Stimulated activated CD4-positive, alpha-beta T cell treated with anti-CD3 and anti-CD28 coated beads, Interleukin-1b, Interleukin-23, amount 100 ng/mL, for 24 hours (primary cell): ENCODE measurements at places on chromosomes 6 and 20.

DNA sequence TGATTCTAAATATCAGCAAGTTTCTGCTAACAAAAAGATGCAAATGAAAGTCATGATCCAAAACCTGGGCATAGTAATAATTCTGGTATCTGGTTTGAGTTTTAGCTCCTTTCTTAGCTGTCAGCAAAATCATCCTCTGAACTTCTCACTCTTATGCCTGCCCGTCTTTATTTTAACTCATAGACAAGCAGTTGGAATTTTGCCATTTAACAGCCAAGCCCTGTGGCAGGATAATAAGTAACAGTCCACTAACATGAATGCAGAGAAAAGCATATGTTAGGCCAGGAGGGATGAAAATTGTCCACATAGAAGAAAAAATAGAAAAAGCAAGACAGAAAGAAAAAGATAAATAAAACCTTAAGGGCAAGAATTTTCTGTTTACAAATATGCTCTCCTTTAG lies 170.0 kb upstream of the LAMA2 start:
- DNase-seq = no peak

DNA sequence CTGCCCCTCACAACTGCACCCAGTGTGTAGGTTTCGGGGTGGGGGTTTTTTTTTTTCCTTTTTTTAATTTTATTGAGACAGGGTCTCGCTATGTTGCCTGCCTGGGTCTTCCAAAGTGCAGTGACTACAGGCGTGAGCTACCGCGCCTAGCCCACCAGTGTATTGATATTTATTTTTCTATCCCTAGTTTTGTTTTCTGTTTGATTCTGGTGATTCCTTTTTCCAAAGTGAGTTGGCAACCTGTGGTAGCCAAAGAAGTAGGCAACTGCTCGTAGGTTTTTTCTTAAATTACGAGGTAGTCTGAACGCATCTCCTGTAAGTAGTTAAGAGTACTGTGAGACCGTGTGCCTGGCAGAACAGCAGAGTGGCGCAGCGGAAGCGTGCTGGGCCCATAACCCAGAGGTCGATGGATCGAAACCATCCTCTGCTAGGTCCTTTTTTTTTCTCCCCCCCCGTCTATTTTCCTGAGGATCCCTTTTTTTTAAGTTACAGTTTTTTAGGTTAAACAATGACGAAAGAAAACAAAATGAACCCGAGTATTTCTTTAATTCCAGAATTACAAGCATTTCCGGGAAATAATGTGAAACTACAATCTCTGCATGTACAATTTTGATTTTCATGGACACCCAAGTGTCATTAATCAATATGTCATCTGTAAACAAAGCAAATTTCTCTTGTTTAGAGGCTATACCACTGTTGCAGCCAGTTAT lies 78.7 kb upstream of the BTN3A2 start:
- peak; percentile 28 for DNase-seq

GRCh38 chr20:13046409-13046808 lies 37.6 kb downstream of the SPTLC3 start:
- no peak for DNase-seq

DNA sequence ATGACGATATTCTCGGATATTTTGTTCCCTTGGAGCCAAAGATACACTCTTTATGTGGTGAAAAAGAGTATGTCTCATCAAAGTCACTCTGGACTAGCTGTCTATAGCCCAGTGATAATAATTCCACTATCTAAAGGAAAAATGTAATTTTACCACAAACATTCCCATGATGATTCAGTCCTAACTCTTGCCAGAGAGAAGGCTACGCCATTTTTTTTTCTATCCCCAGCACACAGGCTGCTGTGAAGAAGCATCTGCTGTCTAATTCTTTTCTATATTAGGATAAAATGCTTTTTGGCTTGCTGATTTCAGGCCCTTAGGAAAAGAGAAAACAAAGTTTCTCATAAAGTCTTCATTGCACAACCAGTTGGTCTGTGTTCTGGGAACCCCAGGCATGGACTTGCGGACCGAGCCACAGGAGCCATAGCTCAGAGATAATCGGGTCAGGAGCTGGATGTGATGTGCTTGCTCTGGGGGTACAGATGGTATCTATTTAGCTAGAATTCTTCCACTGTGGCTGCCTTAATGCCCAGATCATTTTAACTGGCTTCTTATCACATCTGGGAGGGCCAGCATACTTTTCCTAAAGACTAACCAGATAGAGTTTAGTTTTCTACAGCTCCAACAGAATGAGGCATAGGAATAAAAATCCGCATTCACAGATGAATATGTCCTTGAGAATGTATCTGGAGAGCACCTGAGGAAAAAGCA lies 683.7 kb upstream of the ID4 start:
- no peak for DNase-seq

GRCh38 chr6:83381949-83382348 lies 48.9 kb downstream of the ME1 start:
- DNase-seq = no peak

DNA sequence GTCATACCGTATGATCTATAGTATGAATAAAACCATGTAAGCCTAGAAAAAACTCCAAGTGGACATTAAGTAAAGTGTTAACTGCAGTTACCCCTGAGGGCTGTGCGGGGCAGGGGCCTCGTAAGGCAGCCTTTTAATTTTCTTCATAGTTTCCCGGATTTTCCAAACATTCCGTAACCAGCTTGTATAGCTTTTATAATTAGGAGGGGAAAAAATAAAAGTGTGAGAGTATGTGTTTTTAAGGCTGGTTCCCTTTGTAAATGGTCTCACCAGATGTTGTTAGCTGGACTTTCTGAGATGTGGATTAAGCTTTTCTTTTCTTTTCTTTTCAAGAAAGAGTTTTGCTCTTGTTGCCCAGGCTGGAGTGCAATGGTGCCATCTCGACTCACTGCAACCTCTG lies 7.0 kb downstream of the KIAA1755 start:
- no peak for DNase-seq

DNA sequence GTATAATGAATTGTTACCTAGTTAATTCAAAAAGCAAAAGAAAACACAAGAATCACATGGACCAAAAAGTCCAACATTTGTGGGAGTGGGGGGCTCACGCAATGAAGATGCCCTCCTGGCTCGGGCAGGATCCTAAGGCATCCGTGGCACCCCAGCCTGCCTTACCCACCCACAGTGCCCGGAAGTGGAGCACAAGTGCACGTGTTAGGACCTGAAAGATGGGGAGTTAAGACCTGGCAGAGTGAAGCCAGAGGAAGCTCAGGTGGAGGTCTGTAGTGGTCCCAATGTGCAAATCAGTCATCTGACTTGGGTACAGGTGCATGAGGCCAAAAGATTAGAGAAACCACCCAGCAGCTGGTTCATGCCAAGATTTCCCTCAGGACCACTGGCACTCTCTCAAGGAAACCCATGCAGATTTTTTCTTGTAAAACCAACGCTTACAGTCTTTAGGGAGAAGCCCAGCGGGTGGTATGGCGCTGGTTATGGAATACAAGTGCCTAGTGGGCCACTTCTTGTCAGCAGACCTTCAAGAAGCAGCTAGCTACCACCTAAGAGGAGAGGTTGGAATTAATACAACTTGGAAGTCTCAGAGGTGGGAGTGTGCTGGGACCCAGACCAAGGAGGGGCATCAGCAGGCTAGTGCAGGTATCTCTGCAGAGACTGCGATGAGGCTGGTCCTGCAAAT lies 42.1 kb downstream of the BFSP1 start:
- DNase-seq = no peak

DNA sequence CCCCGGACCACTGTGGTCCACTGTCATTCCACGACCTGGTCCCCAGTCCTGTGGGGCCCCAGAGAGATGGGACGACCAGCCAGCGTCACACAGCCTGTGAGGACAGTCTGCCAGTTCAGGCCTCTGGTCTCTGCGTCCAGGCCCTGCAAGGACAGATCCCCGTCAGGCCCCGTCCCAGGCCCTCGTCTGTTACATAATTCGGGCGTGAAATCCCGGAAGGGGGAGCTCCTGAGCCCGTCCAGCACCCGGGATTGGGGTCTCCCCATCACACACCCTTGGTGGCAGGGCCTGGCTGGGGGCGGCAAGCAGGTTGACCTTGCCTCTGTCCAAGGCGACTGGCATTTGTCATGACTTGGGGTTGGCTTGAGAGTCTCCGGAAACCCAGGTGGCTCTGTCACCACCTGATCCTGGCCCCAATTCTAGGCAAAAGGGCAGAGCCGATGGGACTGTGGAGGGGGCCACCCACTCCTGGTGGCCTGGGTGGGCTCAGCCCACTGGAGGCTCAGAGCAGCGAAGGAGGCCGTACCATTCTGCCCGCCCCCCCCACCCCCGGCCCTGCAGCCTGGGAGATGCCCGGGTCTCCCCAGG lies 73.8 kb upstream of the GATA5 start:
- DNase-seq = no peak

DNA sequence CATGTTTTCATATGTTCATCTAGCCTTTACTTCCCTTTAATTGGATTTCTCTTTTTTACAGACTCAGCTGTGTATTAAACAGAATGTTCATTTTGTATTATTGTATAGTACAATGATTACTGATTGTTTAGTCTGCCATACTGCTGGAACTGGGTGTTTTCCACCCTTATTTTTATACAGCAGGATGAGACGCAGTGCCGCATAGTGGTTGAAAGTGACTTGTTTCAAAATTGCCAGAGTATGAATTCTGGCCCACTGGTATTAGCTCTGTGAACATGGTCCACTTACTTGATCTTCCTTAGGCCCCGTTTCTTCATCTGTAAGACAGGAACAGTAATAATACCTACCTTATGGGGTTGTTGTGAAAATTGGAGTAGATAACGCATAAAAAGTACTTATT lies 22.1 kb downstream of the AFDN start:
- no peak for DNase-seq

GRCh38 chr6:147141711-147142308 lies 62.4 kb upstream of the STXBP5 start:
- DNase-seq = no peak

DNA sequence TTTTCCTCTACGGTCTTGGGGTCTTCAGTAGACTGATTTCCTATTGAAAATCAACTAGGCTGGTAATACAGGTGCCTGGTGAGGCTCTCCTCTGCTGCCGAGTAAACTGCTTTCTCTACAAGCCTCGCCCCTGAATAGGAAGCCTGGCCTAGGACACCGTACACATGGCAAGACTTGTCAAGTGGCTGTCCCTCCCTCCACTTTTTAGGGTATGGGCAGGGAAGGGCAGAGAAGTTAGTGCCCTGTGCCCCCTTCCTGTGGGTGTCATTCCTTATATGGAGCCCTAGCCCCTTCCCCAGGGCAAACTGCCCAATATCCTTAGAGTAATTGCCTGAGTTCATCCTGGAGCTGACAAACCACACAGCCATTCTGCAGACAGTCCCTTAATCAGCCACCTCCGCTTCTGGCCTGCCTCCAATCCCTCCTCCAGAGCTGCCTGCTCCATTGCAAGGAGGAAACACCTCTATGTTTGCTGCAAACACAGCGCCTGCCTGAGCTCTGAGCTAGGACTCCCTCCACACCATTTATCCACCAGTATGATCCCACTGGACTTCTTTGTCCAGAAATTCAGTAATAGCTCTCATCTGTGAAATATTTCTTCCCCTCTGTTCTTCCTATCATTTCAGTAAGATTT lies 93.1 kb downstream of the CHD6 start:
- no peak for DNase-seq

GRCh38 chr20:2794202-2794748 lies 6.2 kb downstream of the CPXM1 start:
- DNase-seq = no peak

- DNase-seq = no peak
Measured at GRCh38 chr20:24651171-24651975, 181.9 kb downstream of the SYNDIG1 start.

- no peak for DNase-seq
Measured at GRCh38 chr20:47230811-47231256, 125.7 kb downstream of the ZMYND8 start.

DNA sequence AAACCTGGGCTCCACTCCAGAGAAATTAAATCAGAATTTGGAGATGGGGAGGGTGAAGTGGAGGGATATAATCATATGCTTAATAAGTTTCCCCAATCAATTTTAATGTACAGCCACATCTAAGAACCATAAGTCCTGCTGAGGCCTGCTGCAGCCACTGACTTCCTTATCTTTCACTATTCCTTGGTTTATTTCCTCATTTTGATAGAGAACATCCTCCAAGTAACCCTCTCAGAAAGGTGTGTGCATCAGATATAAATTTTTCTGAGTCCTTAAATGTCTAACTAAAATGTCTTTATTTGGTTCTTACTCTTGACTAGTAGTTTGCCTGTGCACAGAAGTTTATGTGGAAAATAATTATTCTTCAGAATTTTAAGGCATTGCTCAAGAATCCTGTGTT lies 23.7 kb upstream of the SIRT5 start:
- no peak for DNase-seq

GRCh38 chr6:111210194-111210728 lies 123.0 kb downstream of the SLC16A10 start:
- DNase-seq = no peak

GRCh38 chr6:133097208-133097607 lies 143.9 kb upstream of the EYA4 start:
- DNase-seq = no peak

DNA sequence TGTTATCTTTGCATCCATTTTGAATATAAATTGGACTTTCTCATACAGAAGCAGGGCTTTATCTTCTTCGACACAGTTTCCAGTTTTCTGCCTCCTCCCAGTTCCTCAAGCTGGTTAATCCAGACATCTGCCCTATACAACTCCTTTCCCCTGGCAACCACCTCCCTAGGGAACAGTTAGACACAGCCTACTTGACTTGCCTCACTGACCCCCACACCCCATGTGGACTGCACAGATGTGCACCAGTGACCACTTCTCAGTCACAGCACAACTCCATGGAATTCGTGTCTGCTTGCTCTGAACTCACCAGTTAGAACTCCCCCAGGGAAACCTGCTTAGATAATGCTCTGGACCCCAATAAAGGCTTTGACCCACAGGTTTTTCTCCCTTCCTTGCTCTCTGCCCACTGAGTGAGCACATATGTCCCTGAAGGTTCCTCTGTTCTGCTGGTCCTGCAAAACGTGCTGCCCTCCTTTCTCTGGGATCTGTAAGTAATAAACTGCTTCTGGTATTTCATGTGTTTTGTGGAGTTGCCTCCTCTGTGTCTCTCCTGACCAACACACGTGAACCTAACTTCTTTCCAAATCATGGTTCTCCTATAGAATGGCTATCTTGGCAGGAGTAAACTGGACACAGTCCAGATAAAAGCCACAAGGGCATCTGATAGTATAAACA lies 351.2 kb downstream of the CD83 start:
- DNase-seq = no peak

GRCh38 chr6:49151461-49151860 lies 311.6 kb downstream of the MMUT start:
- no peak for DNase-seq
